Midbrain (tissue), 1 donor: ENCODE measurements at places on chromosomes 4 and X.

GRCh38 chrX:9258421-9259104 is 206.3 kb upstream of the TBL1X start:
- DNase-seq = no peak

GRCh38 chr4:153116291-153116680 is 88.0 kb upstream of the TRIM2 start:
- DNase-seq = no peak

- DNase-seq = no peak
Observed at GRCh38 chrX:129638917-129639316, 15.8 kb downstream of the APLN start.

DNA sequence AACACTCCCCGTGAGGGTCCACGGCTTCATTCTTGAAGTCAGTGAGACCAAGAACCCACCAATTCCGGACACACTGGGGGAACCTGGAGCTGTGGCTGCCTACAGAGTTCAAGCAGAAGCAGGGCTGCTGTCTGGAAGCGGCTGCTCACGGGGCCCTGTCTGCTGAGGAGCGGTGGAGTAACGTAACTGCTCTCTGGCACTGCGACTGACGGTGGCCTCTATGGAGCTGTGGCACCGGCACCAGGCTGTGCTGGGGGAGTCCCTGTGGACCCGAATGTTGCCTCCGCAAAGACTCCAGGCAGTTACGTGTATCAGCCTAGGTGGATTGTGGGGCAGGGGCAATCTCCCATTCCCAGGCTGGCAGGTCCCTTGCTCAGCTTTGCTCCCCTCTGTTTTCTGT is 703.3 kb upstream of the FRG1 start:
- no peak for DNase-seq

DNA sequence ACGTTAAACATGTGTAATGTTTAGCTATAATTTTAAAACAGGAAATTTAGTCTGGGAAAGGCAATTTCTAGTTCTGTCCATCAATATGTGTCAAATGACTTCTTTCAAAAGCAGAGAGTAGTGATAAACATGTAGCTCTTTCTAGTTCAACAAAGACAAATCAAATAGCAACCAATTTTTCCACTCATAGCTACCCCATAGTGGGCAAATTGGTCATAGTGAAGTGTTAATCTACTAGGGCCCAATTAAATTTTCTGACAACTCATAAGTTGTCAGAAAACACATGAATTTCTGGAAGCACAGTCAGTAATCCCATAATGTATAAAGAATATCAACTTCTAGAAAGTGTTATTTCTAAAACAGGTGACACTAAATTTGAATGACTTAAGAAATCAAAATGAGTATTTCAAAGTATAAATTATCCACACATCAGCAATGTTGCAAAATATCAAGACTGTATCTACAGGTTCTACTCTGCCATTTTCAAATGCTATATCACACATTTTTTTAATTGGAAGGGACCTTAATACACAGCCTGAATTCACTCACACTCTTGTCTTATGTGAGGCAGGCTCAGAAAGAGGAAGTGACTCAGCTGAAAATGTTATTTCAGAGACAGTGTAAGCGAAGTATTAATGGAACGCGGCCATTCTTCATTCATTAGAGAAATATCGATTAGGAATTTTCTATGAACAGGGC is 7.7 kb downstream of the OCIAD2 start:
- no peak for DNase-seq

DNA sequence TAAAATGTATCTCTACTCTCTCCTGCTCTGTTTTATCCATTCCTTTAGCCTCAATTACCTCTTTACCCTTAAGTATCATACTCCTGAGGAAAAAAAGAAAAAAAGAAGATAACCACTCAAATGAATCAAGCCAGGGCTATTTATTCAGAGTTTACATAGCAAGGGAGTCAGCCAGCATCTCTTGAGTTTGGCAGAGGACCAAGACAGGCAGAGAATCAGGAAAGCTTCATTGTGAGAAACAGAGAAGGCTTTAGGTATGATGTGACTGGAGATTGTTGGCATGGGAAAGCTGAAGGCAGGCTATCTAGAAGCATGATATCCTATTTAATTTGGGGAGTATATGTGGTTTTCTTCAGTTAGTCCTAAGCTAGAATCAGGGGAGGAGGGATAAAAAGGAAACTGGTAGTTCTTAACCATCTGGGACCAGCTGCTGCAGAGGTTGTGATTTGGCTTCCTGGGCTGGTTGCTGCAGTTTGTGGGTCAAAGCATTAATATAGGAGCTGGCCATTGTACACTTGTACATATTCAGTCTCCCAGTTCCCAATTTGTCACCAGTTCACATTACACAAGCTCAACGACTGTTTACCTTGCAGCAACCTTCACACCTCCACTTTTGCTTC is 11.2 kb downstream of the APELA start:
- no peak for DNase-seq

DNA sequence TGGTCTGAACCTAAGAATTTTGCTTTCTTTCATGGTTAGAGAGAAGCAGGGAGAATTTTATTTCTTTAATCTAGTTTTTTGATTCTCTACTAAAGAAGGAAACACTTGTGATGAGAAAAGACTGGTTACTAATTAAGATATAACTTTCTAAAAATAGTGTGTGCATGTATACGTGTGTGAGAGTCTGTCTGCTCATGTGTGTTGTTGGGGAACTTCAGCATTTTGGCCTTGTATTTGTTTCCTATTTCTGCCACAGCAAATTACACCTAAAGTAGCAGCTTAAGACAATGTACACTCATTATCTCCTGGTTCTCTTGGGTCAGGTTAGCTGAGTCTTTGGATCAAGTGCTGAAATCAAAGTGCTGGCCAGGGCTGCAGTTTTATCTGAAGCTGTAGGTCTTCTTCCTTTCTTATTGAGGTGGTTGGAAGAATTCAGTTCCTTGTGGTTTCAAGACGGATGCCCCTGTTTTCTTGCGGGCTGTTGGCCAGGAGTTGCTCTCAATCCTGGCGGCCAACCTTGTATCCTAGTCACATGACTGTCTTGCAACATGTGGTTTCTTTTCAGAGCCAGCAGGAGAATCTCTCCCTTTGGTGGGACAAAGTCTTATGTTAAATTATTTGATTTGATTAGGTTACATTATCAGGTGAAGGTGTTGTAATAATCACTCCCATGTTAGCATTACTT is 188.4 kb upstream of the CLNK start:
- no peak for DNase-seq

GRCh38 chr4:6052679-6053078 is 34.4 kb upstream of the C4orf50 start:
- DNase-seq = no peak

DNA sequence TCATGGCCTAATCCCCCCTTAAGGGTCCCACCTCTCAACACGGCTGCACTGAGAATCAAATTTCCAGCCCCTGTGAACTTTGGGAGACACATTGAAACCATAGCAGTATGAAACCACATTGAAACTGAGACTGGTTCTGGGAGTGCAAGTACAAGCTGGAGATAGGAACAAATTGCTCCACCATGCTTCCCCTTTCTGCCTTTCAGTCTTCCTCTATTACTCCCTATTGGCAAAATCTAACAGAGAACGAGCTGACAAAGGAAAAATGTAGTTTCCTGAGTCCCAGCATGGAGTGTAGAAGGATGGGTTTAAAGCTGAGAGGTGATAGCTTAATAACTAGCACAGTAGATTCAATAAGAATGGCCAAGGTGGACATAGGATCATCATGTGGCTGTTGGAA is 161.7 kb upstream of the RPL34 start:
- no peak for DNase-seq

DNA sequence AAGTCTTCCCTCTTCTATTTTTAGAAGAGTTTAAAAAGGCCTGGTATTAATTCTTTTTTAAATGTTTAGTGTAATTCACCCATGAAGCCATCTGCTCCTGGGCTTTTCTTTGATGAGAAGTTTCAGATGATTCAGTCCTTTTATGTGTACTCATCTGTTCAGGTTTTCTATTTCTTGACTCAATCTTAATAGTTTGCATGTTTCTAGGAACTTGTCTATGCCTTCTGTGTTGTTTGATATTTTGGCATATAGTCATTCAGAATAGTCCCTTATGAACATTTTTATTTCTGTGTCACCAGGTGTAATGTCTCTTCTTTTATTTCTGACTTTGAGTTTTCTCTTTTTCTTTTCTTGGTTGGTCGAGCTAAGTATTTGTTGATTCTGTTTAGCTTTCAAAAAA is 20.2 kb upstream of the IL2 start:
- no peak for DNase-seq

DNA sequence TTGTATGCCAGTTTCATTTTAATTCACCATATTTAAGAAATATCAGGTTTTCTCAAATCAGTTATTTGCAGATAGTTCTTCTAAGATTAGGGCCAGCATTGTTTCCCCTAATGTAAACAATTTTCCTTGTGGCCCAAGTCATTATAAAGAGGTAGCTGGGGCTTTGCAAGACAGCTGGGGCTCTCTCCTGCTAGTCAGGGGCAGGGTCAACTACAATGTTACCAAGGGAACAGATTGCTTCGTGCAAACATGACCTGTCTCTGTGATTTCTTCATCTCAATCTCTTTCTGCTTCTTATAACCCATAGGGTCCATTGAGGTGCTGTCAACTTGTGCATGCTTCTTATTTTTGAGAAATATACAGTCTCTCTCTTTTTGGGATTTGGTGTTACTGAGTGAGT is 12.1 kb downstream of the ARMCX6 start:
- DNase-seq = no peak

DNA sequence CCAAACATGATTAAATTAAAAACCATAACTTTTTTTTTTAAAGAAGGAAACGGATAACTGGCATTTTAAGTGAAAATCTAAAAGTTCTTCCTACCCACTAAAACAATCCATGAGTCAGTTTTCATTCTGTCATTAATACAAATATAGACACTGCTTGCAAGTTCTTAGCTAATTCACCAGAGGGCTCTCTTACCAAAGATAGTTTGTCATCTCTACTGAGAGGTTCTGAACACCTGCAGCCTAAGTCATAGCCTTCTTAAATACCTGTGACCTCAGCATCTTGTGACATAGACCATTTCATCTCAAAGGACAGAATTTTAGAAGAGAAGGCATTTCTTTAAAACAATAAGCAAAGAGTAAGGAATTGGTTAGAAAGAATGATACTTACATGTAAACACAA is 65.3 kb upstream of the FAM120C start:
- DNase-seq = no peak

DNA sequence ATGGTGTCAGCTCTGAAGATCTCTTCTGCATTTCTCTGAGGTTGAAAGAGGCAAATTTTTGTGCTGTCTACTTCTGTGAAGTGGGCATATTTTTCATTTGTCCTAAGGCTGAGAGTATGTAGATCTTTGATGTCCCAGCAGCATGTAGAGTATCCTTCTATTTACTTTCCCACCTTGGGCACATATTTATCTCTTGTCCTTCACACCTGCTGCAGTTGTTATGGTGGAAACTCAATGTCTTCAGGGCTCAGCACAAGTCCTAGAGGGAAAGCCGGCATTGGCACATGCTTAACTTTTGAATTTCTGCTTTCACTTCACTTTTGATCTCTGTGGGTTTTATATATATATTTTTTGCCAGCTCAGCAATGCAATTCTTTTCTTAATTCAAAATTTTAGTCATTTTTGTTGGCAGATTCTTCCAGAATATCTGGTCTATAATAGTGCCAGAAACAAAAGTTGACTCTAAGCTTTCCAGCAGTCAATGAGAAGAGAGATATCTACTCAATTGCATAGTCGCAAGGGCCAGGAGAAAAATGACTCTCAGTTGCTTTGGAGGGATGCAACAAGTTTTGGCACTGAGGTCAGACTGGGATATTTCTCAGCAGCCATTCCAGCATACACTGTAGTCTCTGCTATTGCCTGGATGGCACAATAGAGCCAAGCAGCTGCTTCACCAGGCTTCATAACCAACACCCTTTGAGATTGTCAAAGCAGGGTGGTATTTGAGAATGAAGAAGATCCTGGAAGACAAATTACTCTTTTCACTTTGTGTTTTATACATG is 127.8 kb upstream of the FAT1 start:
- no peak for DNase-seq

GRCh38 chrX:71534773-71535544 is 2.1 kb downstream of the OGT start:
- no peak for DNase-seq

- DNase-seq = no peak
Observed at GRCh38 chr4:125459531-125459930, 144.8 kb downstream of the FAT4 start.
